Right ventricle myocardium inferior (tissue), 1 donor: ENCODE measurements at places on chromosomes 5 and 9. TPM values are rescaled to one million over a fixed set of nuclear protein-coding genes. Genes with fewer than 3 reads are reported as not detected.

DNA sequence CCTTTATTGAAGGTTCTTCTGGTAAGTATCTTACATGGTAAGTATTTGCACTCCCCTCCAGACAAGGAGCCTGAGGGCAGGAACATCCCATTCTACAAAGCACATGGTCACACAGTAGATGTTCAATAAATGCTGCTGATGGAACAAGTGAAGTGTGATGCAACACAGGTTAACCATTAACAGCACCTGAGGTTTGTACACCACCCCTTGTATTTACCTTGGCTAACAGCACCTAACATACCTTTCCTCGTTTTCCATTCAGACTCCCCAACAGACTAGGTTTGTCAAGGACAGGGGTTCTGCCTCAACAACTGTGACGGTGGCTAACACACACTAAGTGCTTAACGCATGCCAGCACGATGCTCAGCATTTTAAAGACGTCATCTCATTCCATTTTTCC lies 213.6 kb downstream of the MAPKAP1 start:
- DNase-seq: no peak

DNA sequence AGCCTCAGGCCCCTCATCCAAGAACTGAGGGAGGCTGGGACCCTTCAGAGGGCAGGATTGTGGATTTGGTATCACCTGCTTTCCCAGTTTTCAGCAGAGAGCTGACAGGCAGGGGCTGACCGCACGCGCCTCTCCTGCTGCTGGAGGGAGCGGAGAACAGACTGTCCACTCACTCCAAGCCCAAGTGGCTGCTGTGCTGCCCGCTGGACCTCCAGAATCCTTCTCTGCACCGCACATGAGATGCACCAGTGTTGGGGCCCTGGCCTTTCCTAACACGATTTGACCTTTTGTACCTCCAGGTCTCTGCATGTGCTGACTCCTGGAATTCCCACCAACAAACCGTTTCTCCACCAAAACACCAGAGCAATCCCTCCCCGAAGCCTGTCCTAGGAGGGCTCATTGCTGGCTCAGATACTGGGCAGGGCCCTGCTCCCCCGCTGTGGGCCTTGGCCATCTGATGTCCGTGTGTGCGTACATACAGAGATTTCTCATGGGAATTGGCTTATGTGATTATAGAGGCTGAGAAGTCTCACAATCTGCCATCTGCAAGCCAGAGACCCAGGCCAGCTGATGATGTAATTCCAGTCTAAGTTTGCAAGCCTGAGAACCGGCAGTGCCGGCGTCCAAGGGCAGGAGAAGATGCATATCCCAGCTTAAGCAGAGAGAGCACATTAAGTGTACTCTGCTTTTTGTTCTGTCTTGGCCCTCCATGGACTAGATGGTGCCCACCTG lies 141.7 kb downstream of the GADD45G start:
- DNase-seq: peak; percentile 83

- DNase-seq: no peak
These were observed 171.3 kb upstream of the CDH12 start for GRCh38 chr5:23024470-23024869.

- no peak for DNase-seq
These were observed 177.5 kb downstream of the AOPEP start for GRCh38 chr9:94903961-94904421.

DNA sequence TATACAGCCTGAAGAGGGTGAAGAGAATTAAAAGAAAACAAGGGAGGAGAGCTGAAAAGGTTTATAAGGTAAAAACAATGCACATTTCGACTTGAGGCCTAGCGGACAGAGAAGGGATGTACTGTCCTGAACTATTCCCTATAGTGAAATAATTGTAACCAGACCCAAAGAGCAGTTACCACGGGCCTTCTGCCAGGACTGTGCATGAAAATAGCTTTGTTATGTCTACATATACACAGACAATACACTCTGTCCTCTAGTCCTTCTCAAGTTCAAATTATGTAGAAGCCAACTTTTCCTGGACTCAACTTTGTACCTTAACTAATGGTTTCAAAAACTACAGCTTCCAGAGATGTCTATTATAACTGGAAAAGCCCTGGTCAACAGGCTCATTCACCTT lies 223.7 kb downstream of the PCSK5 start:
- no peak for DNase-seq

DNA sequence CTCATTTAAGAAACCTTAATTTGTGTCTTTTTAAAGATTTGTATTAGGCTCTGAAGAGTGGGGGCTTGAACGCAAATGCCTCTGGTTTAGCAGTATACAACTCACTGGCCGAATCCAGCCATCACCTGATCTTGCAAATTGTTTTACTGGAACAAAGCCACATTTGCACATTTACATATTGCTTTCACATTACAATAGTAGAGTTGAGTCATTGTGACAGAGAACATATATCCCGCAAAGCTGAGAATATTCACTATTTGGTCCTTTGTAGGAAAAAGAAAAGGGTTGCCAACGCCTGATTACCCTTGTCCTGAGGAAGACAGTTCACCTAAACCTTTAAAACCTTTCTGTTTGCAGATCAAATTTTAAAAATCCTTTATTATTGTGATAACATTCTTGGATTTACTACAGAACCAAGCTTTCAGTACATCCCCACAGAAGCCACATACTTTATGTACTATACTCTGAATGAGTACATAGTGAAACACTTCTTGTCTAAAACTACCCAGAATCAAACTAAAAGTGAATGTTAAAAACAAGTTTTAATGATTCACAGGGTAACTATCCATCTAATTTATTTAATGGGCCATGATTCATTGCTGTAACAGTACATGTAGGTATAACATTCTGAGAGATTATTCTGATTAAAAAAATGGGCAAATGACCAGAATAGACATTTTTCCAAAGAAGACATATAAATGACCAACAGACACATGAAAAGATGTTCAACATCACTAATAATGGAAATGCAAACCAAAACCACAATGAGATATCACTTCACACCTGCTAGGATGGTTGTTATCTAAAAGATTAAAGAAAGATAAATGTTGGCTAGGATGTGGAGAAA lies 161.0 kb downstream of the SLC25A46 start:
- DNase-seq: no peak

GRCh38 chr5:181105391-181106025 lies 25.5 kb downstream of the OR2V1 start:
- DNase-seq: no peak

- DNase-seq: no peak
These were observed 2.9 kb upstream of the TGFBI start for GRCh38 chr5:136025900-136026299.

DNA sequence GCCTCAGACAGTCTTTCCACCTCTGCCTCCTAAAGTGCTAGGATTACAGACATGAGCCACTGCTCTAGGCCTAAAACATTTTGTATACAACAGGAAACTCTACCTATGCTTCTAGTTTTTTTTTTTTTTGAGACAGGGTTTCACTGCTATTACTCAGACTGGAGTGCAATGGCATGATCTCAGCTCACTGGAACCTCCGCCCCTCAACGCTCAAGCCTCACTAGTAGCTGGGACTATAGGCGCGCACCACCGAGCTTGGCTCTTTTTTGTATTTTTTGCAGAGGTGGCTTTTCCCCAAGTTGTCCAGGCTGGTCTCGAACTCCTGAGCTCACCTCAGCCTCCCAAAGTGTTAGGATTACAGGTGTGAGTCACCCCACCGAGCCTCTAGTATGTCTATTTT lies 5.4 kb downstream of the HSPA9 start:
- no peak for DNase-seq

DNA sequence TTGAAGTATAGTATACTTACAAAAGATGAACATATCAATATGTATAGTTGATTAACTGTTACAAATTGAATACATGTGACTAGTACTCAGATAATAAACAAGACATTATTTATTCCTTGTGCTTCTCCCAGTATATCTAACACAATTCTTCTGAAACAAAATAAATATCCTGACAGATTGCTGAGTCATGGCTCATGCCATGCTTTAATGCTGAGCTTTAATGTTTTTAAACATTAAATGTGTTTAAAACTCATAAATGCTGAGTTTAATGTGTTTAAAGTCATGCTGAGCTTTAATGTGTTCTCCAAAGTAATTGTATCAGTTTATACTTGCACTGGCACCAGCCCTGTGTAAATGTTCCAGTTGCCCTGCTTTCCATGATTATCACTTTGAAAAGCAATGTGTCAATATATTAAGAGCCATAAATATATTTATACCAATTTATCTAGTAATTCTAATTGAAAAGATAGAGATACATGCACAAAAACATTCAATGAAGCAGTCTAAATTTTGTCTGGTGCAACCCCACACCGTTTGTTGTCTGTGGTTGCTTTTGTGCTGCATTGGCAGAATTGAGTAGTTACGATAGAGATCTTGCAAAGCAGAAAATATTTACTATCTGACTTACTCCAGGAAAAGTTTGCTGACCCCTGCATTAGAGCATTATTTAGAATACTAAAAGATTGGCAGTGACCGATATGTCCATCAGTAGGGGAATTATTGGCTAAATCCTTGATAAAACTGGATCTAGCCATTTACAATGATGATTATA lies 15.7 kb downstream of the KIAA1958 start:
- no peak for DNase-seq

GRCh38 chr5:109186759-109187158 lies 223.0 kb downstream of the PJA2 start:
- no peak for DNase-seq

TRIM14 gene
- 5.1 TPM for total RNA-seq

GDA gene
- total RNA-seq: 3.1 TPM

DNAJC25 gene
- total RNA-seq: 5.4 TPM

PCDHGB4 gene
- total RNA-seq: 4.6 TPM

ZNG1F gene
- 4.2 TPM for total RNA-seq

CTXN3 gene
- total RNA-seq: not detected

GABRA6 gene
- not detected for total RNA-seq
